ENCODE measurements at places on chromosomes 7 and 10.

GRCh38 chr10:114083040-114083439, 39.4 kb downstream of the ADRB1 start:
- no peak for DNase-seq

GRCh38 chr7:26543951-26544350, 252.3 kb downstream of the SNX10 start:
- DNase-seq, result no peak

DNA sequence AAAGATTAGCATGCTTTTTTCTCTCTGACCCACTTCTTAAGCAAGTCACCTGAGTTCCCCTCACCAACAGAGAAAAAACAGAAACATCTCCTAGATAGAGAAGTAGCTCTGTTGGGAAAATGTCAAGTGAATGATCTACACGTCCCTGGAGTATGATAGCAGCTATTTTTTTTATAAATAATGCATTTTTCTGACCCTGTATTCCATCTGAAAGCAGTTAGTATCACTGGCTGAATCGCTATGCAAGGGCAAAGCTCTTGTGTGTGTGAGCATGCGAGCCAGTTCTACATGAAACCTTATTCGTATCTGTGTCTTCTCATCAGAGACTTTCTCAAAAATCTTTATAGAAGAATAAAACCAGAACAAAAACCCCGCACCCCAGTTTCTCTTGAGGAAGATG, 8.2 kb downstream of the ANKMY2 start:
- no peak for DNase-seq

DNA sequence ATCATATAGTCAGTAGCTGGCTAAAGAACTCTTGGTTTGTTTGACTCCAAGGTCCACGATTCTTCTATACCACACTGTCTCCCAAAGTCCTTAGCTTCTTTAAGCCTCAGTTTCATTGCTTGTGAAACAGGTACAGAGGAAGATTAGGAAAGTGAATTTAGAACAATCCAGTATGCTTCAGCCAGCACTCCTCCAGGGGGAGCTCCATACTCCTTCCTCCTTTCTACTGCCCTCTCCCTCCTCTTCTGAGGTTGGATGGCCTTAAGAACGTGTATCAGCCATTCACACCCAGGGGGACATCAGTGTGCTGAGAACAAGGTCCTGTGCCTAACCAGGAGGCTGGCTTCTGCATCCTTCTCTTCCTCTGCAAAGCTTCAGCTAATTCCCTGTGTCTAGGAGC, 54.8 kb upstream of the CALD1 start:
- no peak for DNase-seq

DNA sequence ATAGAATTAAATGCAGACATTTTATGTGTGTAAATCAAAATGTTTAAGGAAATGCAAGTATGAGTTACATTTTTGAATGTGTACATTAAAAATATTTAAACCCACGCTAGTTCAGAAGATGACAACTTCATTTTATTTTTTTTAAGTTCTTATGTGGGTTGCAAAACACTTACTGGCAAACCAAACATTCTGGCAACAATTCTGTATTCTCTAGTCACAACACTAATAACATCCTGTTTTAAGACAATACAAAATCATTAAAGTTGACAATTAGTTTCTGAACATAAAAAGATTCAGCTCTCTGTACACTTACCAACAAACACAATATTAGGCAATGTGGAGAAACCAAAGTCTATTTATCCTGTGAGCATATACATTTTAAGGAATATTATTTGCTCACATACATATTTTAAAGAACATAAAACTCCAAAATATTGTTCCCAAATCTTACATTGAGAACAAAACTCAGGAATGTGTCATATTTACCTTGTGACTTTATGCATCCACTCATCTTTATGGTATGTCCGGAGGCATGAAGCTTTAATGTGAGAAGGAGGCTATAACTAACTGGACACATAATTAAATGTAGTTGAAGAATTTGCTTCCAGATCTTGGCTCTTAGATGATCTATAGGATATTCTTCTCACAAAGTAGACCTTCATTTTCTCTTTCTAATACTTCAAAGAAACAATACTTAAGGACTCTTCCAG, 134.7 kb downstream of the DGKB start:
- DNase-seq, result no peak

GRCh38 chr10:103668351-103669242, 175.1 kb downstream of the NEURL1 start:
- DNase-seq, result no peak

GRCh38 chr10:4535521-4535920, 290.5 kb upstream of the AKR1E2 start:
- DNase-seq, result no peak

- no peak for DNase-seq
Measured at GRCh38 chr7:114588506-114588905, 173.9 kb downstream of the FOXP2 start.

- DNase-seq, result no peak
Measured at GRCh38 chr10:14603534-14604102, 171.1 kb downstream of the FAM107B start.

- no peak for DNase-seq
Measured at GRCh38 chr10:124689911-124690498, 54.2 kb downstream of the FAM53B start.

GRCh38 chr7:135282561-135283254, 49.1 kb downstream of the STRA8 start:
- DNase-seq, result no peak

- DNase-seq, result no peak
Measured at GRCh38 chr10:81104494-81104893, 566.8 kb downstream of the SH2D4B start.

DNA sequence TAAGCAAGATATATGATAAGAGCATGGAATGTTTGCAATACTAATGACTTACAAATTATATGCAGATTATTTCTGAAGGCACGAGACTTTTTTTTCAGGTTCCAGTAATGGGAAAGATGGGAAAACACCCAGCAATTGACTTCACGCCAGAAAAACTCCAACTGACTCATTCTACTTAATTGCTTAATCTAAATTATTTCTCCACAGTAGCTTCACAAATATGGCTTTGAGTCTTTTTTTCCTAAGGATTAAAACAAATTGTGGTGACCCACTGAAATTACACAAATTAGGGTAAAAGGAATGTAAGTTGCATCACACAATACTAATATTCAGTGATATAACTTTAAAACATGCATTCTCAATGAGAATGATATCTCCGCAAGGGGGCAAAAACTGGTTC, 138.7 kb downstream of the GNAI1 start:
- no peak for DNase-seq

DNA sequence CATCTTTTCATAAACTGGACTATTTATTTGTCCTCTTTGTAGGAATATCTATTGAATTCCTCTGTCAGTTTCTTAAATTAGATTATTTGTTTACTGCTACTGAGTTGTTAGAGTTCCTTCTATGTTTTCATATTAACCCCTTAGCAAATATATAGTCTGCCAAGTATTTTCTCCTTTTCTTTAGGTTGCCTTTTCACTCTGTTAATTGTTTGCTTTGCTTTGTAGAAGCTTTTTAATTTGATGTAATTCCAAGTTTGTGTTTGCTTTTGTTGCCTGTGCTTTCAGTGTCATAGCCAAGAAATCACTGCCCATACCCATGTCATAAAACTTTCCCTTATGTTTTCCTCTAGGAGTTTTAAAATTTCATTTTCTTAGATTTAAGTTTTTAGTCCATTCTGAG, 256.2 kb upstream of the SEMA3A start:
- no peak for DNase-seq

DNA sequence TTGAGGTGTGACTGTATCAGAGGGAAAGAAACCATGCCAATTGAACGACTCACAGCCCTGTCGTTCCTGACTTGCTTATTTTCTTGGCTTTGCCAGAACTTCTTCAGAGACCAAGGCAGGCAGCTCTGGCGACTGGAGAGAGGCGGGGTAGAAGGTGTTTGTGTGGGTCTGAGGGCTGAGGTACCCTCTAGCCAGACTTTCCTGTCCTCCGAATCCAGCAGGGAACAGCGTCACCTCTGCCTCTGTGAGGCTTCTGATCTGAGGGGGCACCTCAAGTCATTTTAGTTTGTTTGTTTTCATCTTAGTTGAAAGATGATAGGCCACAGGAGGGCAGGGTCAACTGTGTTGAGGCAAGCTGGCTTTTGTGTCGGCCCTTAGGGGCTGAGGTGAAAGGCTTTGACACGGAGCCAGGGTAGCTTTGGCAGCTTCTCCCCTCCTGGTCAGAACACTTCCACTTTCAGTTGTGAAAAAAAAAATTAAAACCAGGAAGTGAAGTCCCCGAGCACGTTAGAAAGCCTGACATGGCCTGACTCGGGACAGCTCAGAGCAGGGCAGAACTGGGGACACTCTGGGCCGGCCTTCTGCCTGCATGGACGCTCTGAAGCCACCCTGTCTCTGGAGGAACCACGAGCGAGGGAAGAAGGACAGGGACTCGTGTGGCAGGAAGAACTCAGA, 1.9 kb downstream of the ACSL5 start:
- DNase-seq, result peak; percentile 68

GRCh38 chr10:74179111-74179710, 28.2 kb downstream of the ADK start:
- no peak for DNase-seq

DNA sequence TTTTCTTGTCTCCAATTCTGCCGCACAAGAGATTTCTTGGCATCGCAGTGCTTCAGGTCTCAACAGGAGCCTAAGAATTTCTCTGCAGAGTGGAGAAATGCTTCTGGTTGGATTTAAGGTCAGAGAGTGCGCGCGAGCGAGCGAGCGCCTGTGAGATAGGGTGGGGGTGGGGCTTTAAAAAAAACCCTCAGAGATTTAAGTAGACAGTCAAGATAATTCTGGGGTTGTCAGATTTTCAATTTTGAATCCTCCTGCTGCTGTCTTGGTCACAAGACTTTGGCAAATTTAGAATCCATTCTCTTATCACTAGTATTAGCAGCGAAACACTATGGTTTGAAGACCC, 49.7 kb downstream of the CPEB3 start:
- no peak for DNase-seq

DNA sequence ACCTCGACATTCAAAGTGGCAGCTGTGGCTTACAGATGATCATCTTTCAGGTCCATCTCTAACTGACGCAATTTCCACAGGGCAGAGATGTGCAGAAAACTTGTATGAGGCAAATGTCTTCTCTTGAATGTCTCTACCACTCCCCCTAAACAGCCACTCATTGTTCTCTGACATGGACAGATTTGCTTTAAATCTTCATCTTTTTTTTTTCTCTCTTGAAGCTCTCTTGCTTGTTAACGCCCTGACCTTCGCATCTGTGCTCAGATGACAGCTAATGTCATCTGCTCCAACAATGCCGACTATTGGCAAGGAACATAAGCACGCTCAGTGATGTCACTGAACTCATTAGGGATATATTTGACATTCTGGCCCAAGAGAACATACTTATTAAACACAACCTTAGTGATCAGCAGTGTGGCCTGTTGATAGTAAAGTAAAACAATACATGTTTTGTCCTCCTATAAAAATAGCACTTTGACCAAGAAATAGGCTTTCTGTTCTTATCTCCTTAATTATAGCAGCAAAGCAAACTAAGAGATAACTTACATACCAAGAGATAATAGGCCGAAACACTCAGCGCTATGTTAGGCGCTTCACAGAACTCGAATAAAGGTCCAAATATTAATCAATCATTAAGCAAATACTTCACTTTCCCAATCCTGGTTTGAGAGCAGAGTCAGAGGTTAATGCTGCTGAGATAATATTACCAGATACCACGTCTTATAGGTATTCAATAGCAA, 583.5 kb downstream of the PARD3 start:
- no peak for DNase-seq

DNA sequence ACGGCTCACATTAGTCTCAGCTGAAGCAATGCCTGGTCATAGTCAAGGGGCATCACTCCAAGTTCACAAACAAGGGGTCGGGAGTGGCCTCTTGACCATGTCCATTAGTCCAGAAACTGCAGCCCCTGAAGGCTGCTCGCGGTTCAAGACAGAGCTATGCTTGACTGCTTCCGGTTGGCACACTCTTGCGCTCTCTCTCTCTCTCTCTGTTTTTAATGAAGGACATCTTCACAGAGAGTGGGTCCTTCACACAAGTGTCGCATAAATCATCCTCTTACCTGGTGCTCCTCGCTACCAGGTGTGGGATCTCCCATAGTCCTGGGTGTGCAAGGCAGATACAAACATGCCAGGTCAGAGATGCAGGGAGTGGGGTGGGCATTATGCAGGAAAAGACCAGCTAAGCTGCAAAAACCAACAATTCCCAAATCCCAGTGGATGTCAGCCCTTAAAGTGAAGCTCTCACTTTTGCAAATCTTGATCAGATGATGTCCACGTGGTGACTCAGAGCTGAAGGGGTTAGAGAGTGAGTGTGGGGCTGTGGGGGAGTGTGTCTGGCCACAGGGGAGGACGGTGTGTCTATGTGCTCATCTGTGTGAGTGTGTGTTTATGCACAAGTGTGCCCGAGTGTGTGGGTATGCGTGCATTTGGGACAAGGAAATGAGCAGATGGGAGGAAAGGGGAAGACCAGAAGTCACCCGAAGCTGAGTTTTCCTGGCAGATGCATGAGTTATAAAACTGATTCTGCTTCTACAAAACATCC, 83.7 kb upstream of the PPP2R2D start:
- DNase-seq, result no peak

- DNase-seq, result no peak
Measured at GRCh38 chr7:151249732-151250072, 1.2 kb upstream of the SMARCD3 start.

DNA sequence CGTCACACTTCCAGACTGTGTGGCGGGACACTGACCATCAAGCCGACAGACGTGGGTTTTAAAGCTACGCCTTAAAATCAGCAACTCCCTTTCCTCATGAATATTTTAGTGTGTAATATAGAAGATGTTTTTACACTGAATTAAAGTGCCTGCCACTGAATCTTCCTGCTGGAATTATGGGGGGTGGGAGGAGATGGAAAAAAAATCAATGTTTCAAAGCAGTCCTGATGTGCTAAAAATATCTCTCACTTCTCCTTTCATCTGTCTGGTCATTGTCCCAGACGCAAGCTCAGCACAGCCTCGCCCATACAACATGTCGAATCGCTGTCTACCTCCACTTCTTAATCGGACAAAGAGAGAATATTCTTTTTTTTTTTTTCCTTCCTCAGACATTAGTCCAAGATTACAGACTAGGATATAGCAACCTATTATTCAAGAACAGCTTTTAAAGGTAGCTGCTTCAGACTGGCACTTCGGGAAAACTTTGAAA, 165.1 kb upstream of the KLF14 start:
- DNase-seq, result no peak

DNA sequence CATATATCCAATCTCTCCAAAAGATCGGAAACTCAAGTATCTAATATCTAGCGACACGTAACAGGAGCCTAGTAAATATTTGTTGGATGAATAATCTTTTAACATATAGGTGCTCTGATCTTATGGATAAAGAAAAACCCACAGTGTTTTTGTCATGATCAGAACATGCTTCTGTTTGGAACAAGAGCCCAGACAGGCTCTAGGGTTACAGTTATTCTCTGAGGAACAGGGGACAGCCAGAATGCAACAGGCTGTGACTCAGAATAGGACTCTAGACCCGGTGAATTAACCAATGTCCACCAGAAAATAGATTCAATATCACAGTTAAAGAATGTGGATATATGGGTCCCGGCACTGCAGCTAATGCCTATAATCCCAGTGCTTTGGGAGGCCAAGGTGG, 296.1 kb upstream of the FZD8 start:
- DNase-seq, result no peak
